ENCODE measurements at places on chromosomes 1 and 21.

- no peak for DNase-seq
Measured at GRCh38 chr1:209107535-209107934, 476.0 kb upstream of the CAMK1G start.

DNA sequence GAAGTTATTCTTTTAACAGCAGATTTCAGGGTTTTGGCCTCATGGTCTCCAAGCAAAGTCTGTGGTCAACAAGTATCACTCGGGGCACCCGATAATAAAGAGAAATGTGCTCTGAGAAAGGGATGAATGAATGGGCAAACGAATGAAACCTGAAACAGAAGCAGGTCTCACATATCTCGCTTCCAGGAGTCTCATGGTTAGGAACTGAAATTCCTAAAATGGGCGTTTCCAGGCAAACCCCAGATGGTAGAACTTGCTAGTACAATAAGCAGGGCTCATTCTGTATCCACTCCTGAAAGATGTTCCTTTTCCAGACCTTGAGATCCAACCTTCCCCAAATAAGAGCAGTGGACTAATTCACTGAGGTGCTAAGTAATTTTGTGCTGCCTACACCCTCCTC lies 87.2 kb downstream of the LAMC2 start:
- no peak for DNase-seq

DNA sequence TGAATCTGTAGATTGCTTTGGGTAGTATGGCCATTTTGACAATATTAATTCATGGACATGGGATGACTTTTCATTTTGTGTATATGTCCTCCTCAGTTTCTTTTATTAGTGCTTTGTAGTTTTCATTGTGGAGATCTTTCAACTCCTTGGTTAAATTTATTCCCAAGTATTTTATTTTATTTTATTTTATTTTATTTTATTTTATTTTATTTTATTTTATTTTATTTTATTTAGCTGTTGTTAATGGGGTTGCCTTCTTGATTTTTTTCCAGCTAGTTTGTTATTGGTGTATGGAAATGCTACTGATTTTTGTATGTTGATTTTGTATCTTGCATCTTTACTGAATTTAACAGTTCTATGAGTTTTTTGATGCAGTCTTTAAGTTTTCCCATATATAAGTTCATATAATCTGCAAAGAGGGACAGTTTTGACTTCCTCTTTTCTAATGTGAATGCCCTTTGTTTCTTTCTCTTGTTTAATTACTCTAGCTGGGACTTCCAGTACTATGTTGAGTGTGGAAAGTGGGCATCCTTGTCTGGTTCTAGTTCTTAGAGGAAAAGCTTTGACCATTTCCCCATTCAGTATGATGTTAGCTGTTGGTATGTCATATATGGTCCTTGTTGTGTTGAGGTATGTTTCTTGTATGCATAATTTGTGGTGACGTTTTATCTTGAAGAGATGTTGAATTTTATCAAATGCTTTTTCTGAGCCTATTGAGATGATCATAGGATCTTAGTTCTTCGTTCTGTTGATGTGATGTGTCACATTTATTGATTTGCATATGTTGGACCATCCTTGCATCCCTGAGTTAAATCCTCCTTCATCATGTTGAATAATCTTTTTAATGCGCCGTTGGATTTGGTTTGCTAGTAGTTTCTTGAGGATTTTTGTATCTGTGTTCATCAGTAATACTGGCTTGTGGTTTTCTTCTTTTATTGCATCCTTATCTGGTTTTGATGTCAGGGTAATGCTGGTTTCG lies 14.3 kb downstream of the CEPT1 start:
- DNase-seq: no peak

- DNase-seq: no peak
Measured at GRCh38 chr1:215132156-215132555, 49.6 kb downstream of the KCNK2 start.

DNA sequence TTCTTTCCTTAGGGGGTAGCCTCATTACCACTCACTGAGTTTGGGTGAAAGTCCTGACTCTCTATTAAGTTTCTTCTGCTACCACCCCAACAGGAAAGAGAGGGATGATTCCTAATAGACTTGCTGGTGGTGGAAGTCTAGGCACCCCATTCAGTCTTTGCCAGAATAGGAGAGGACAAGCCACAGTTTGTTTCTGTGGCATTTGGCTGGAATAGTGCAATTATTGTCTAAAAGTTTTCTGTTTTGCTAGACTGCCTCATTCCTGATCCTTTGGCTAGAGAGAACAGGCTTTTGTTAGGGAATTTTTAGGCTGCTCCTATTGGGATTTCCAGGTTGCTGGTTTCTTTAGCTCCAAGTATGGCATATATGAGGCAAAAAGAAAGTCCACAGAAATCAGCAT lies 9.9 kb upstream of the HJV start:
- DNase-seq: no peak

DNA sequence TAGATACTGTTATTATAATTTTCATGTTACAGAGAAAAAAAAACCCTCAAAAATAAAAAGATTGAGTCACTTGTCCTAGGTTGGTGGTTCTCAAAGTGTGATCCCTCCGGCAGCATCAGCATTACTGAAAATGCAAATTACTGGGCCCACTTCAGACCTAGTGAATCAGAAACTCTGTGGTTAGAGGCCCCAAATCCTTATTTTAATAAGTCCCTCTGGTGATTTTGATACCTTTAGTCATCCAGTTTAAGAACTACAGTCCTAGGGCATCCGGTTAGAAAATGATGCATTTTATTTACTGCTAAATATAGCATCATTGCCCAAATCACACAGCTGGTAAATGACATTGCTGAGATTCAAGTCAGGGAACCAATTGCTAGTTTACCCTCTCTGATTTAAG lies 203.7 kb upstream of the RUNX1 start:
- DNase-seq: no peak

DNA sequence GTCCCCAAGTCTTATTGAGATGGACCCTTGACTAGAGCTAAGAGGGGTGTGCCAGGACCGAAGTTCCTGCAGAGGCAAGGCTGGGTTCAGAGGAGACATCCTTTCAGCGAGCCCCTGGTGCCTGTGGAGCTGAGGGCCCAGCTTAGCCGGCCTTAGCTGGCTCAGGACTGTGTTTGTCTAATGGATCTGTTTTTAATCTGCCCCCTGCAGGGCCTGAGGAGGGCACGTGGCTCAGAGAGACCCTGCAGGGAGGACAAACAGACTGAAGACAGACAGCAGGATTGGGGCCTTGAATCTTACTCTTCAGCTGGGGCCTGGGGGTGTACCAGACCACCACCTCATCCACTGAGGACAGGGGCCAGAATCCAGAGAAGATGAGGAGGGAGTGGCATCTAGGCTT lies 1.6 kb downstream of the CRABP2 start:
- DNase-seq: no peak

DNA sequence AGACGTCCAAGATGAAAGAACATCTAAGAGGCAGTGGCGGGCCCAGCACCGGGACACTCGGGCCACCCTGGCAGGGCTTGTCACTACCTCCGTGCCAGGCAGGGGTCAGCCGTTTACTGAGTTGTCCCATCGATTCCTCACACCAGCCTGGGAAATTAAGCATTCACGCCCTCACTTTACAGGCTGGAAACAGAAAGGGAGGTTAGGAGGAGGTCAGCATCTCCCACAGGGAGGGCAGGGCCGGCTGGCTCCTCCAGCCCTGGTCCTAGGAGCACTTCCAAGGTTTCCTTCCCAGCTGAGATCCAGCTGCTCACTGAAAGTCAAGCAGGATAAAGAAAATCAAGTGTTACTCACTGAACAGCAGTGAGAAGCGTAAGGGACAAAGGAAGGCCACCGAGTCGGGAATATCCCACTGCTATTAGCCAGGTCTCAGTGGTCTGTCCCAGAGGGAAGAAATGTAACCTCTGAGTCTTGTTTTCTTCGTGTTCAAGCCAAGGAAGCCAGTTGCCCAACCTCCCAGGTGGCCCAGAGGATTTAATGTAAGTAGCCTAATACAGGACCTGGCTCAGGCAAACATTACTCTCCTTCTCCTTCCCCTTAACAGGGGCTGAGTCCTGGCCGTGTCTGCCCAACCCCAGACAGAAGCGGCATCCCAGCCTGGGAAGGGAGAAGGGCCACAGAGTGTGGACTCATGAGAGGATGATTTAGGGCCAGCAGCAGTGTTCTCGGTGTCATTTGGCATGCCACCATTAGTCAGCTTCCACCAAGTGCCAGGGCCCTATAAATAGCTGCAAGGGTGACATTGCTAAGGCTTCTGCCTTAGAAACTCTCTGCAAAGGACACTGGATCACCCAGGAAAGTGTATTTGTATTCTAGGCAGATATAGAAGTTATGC lies 203.1 kb upstream of the GALNT2 start:
- DNase-seq: no peak

GRCh38 chr1:83857103-83857502 lies 141.8 kb downstream of the TTLL7 start:
- DNase-seq: peak; percentile 53

DNA sequence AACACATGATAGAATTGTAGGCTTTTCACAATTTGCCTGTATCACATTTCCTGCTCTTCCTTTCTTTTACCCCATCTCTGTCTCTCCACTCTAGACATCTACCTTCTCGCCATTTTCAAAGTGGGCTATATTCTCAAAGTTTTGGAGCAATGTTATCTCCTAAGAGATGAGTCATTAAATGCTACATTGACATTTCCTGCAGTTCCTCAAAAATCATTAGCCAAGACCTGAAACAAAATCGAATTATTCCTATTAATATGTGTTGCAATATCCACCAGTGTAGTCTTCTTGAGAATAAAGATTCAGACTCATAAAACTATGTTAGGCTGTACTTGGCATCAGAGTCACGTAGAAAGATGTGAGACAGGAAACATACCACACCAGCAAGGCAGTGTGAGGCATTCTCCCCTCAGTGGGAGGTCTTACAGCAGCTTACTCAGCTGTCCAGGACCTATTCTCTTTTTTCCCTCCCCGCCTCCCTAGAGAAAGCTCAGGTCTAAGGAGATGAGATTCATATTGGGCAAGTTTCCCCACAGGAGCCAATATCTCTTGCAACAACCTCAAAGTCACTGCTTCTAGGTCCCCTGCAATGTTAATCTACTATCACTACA lies 38.8 kb downstream of the FRRS1 start:
- DNase-seq: peak; percentile 67

GRCh38 chr1:212302745-212303383 lies 17.7 kb downstream of the PPP2R5A start:
- DNase-seq: no peak

GRCh38 chr21:33169359-33169758 lies 60.4 kb upstream of the IFNAR2 start:
- no peak for DNase-seq

GRCh38 chr1:198174297-198174696 lies 17.5 kb downstream of the NEK7 start:
- no peak for DNase-seq

- DNase-seq: no peak
Measured at GRCh38 chr1:234730770-234731568, 121.0 kb upstream of the IRF2BP2 start.

- DNase-seq: no peak
Measured at GRCh38 chr1:25006770-25007169, 76.7 kb upstream of the RUNX3 start.

- peak; percentile 9 for DNase-seq
Measured at GRCh38 chr1:160291248-160292220, 6.6 kb upstream of the PEX19 start.

- no peak for DNase-seq
Measured at GRCh38 chr1:65744731-65745130, 48.0 kb upstream of the PDE4B start.

GRCh38 chr1:218242171-218242570 lies 42.9 kb upstream of the RRP15 start:
- no peak for DNase-seq

- DNase-seq: no peak
Measured at GRCh38 chr1:26915204-26915842, 1.5 kb upstream of the NR0B2 start.

- no peak for DNase-seq
Measured at GRCh38 chr1:153976819-153977249, 640 bp downstream of the JTB start.

- DNase-seq: no peak
Measured at GRCh38 chr1:162248854-162249535, 127.7 kb downstream of the SPATA46 start.

GRCh38 chr1:14748151-14748550 lies 149.7 kb downstream of the KAZN start:
- DNase-seq: no peak

GRCh38 chr1:70978623-70979022 lies 69.0 kb downstream of the PTGER3 start:
- no peak for DNase-seq

DNA sequence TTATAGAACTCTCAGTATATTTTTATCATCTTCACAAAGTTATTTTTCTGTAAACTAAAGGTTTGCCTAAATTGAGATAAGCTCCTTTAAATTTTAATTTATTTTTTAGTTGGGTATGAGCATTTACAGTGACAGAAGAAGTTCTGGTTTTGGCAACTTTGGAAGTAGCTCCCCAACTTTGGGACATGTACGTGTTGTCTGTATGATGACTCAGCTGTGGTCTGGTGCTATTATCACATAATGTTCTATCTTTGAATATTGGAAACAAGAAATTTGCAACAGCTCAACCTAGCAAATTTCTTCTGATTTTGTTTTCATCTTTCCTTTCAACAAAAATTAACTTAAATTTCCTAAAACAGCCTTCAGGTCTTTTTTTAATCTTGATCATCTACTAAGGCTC lies 46.6 kb upstream of the C1orf105 start:
- DNase-seq: no peak

DNA sequence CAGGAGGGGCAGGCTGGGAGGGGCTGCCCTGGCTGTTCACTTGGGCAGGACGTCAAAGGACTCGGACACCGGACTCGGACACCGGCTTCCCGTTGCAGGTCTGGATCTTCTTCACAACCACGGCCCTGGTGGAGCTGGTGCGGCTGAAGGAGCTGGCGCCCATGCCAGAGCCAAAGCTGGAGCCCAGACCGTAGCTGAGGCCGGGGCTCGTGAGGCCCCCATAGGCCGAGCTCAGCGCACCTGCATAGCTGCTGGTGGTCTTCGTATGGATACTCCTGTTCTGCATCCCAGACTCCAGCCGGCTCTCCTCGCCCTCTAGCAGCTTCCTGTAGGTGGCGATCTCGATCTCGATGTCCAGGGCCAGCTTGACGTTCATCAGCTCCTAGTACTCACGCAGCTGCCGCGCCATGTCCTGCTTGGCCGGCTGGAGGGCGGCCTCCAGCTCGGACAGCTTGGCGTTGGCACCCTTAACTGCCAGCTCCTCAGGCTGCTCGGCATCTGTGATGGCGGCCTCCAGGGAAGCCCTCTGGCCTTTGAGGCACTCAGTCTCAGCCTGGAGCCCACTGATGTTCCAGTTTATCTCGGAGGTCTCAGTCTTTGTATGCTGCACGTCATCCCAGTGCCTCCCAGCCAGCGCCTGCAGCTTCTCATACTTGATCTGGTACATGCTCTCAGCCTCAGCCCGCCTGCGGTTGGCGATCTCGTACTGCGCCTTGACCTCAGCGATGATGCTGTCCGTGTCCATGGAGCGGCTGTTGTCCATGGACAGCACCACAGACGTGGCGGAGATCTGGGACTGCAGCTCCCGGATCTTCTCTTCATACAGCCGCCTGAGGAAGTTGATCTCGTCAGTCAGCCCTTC lies 15.1 kb upstream of the KLF17 start:
- no peak for DNase-seq

DNA sequence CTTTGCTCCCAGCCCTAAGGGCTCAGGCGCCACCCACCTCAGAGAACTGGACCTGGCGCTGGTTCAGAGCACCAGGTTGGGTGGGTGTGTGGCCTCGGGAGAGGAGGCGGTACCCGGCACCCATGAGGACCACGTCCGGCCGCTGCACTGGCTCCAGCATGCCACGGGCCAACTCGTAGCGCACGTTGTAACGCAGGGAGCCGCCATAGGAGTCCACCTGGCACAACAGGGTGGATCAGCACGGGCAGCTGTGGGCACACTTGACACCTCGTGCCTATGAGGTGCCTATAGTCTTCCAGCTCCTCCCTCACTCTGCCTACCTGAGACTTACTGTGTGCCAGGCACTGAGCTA lies 56.5 kb downstream of the HSPG2 start:
- DNase-seq: no peak

- no peak for DNase-seq
Measured at GRCh38 chr1:109917768-109918606, 7.3 kb downstream of the CSF1 start.
